ENCODE measurements at places on chromosomes 12 and 14.

GRCh38 chr12:62435303-62436163, 31.1 kb upstream of the MON2 start:
- peak; percentile 84 for DNase-seq

DNA sequence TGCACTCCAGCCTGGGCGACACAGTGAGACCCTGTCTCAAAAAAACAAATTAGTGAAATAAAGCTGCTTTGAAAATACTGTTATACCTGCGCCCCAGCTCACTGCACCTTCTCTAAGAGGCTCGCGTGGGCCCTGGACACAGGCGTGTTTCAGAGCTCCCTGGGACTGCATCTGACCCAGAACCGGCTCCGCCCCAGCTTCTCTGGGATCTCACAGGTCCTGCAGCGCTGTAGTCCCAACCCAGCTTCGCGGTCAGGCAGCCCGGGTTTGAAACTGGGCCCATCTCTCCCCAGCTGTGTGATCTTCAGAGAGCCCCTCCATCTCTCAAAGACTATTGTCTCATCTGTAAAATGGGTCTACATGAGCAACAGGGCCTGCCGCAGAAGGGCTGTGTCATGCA, 7.5 kb downstream of the RIMBP2 start:
- DNase-seq, result no peak

DNA sequence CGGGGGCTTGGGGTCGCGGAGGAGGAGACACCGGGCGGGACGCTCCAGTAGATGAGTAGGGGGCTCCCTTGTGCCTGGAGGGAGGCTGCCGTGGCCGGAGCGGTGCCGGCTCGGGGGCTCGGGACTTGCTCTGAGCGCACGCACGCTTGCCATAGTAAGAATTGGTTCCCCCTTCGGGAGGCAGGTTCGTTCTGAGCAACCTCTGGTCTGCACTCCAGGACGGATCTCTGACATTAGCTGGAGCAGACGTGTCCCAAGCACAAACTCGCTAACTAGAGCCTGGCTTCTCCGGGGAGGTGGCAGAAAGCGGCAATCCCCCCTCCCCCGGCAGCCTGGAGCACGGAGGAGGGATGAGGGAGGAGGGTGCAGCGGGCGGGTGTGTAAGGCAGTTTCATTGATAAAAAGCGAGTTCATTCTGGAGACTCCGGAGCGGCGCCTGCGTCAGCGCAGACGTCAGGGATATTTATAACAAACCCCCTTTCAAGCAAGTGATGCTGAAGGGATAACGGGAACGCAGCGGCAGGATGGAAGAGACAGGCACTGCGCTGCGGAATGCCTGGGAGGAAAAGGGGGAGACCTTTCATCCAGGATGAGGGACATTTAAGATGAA, 630 bp downstream of the FOS start:
- peak; percentile 73 for DNase-seq

- DNase-seq, result peak; percentile 51
Observed at GRCh38 chr14:23518709-23519108, 32.9 kb downstream of the ZFHX2 start.

GRCh38 chr12:95440401-95440800, 33.6 kb upstream of the METAP2 start:
- DNase-seq, result no peak

- peak; percentile 75 for DNase-seq
Observed at GRCh38 chr12:123973552-123974341, 732 bp downstream of the ZNF664 start.

- no peak for DNase-seq
Observed at GRCh38 chr14:50352584-50352983, 40.5 kb downstream of the DMAC2L start.

DNA sequence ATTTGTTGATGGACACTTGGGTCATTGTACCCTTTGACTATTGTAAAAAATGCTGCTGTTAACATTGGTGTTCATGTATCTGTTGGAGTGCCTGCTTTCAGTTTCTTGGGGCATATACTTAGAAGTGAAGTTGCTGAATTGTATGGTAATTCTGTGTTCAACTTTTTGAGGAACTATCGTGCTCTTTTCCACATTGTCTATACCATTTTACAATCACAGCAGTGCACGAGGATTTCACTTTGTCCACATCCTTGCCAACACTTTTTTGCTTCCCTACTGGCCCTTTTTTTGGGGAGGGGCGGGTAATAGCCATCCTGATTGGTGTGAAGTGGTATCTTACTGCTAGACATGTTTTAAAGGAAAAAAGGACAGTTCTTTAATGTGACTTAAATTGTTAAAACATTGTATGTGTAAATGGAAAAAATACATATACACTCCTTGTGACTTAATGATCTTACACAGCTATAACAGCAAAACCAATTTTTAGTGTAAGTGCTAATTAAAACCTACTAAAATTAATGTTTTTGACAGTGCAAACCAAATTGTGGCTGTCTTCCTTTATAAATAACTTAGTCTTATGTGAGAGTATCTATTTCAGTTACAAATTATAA, 52.7 kb downstream of the WNK1 start:
- no peak for DNase-seq

DNA sequence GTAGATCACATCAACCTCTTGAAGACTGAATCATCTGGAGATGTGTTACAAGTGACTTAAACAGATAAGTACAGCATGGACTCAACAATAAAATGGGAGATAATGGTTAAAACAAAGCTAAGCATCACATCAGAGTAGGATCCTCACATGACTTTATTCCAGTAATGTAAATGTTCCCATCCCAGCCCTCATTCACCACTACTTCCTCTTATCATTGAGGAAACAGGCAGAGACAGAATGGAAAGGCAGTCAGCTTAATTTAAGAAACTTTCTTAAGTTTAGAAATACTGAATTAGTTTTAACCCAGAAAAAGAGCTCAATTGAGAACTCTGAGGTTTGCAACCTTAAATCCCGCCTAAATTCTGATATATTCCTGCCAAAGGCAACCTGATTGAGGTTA, 1.2 kb upstream of the ALG10 start:
- DNase-seq, result no peak

DNA sequence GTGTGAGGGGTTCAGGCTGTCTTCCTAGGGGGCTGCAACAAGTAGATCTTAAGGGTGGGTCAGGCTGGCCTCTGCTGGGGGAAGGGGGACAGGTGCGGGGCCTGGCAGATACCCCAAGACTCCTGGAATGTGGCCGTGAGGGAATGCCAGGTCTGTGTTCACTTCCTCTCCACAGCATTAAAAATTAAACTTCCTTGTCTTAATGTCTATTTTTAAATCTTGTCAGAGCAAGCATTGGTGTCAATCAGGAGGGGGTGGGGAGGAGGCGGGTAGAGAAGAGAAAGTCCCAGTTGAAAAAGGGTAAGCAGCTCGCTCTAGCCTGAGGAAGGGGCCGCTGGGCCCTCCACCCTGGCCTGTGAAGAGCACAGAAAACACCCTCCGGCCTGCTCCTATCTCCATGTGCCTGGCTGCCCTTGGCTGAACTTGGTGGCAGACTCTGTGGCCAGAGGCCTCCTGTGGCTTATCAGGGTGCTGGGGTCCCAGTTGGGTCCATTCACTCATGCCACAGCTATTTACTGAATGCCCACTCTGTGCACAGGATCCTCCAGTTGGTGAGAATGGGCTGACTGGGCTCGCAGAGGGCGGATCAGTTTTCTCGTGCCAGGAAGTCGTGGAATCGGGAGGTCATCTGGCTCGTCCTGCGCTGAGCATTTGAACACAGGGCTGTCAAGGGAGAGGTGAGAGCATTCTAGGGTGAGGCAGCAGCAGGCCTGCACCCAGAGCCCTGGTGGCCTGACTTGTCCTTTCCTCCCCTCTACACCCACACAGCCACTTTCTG, 128.8 kb downstream of the TSPAN9 start:
- DNase-seq, result no peak

- no peak for DNase-seq
Observed at GRCh38 chr12:15688838-15689625, 100.2 kb downstream of the EPS8 start.

- DNase-seq, result no peak
Observed at GRCh38 chr12:100265732-100266584, 921 bp downstream of the DEPDC4 start.

GRCh38 chr14:93114068-93114710, 1.5 kb downstream of the ITPK1 start:
- peak; percentile 20 for DNase-seq

- DNase-seq, result no peak
Observed at GRCh38 chr12:32455607-32456071, 56.3 kb downstream of the FGD4 start.

DNA sequence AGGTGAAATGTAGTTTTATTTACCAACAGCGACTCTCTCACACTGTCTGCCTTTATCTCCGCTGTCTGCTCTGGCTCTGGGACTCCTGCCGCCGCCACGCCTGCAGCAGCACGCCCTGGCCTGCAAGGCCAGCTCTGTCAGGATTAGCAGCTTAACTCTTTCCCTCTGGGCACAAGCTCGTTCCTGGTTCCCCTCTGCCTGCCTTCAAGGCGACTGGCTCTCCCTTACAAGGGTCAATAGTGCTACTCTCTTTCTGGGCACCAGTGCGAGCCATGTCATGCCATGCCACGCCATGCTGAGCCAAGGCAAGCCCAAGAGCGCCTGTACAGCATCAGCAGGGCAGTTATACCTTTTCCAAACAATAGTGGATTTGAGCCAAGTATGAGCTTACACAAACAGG, 3.6 kb upstream of the CLEC2B start:
- peak; percentile 62 for DNase-seq

GRCh38 chr14:103103461-103104388, 9.2 kb downstream of the EXOC3L4 start:
- peak; percentile 68 for DNase-seq

- DNase-seq, result no peak
Observed at GRCh38 chr12:50828886-50829285, 13.8 kb upstream of the TMPRSS12 start.
